Omental fat pad (tissue), 4 donors: ENCODE measurements at places on chromosomes 4 and X. TPM values are rescaled to one million over a fixed set of nuclear protein-coding genes. Genes with fewer than 3 reads are reported as not detected.

MUC7 gene
- not detected for total RNA-seq

CHM gene
- 19.3 TPM for total RNA-seq

RNF128 gene
- total RNA-seq: 0.37 TPM

GRCh38 chr4:38449506-38450174, 214.4 kb upstream of the KLF3 start:
- no peak for DNase-seq

GRCh38 chr4:23888421-23889319, 1.2 kb downstream of the PPARGC1A start:
- DNase-seq: no peak

DNA sequence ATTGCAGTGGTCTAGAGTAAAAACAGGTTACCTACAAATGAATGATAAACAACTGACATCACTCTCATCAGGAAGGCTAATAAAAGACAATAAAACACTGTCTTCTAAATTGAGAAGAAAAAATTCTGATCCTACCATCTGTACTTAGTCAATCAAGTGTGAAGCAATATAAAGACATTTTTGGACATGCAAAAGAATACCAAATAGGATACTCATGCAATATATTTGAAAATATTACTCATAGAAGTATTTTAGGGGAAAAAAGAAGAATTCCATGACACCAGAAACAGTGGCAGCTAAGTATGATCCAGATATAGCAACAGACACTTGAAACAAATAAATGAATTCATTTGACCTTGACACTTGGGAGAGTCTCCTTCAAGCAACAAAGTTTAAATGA, 63.8 kb upstream of the FAM120C start:
- no peak for DNase-seq

GRCh38 chrX:6227935-6228334, 732 bp downstream of the NLGN4X start:
- no peak for DNase-seq
